Cerebellar cortex (tissue), 1 donor: ENCODE measurements at places on chromosomes 13 and 19.

DNA sequence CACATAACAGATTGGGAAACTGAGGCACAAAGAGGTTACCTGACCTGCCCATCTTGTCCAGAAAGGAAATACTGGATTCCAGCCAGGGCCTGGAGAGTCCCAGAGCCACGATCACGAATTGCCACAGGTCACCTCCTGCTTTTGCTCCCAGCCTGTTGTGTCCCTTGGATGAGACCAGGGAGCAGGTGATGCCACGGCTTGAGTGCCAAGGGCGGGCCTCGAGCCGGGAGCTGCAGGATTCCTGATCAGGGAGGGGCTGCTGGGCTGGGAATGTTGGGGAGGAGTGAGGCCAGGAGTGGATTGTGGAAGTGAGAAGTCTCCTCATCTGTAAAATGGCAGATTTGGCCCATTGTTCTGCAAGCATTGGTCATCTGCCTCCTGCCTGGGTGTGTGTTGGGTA, 29.4 kb downstream of the DNM2 start:
- peak; percentile 51 for DNase-seq

- no peak for DNase-seq
These were observed 10.9 kb downstream of the APOC1 start for GRCh38 chr19:44925114-44925891.

- DNase-seq = no peak
These were observed 20.8 kb downstream of the C13orf46 start for GRCh38 chr13:113952983-113953520.

DNA sequence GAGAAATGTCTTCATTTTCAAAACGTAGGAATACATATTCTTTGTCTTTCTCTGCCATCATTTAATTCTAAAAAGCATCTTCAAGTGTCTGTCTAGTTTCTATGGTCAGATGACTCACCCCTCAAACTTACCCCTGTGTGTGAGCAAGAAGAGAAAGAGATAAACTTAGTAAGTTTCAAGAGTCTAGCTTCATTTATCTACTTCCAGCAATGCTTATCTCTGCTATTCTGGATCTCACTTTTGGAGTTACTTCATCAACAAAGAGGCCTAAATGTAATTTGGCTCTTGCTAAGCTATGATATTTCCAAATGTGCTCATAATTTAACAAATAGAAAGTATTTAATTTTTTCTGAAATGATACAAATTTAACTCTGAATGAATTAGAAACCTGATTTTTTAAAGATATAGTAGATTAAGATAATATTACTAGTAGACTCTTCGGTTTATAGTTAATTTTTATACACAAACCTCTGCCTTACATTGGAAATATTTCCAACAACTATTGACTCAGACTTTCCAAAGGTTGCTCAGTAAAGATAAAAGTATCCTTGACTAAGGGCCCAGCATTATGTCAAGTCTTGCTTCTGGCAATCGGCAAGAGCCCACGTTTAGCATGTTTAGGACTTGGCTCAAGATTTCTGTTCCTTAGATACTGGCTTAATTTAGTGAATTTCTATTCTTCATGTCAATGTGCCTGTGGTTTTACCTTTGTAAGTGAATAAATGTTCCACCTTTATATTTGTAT, 1511.0 kb upstream of the SLC10A2 start:
- DNase-seq = no peak

DNA sequence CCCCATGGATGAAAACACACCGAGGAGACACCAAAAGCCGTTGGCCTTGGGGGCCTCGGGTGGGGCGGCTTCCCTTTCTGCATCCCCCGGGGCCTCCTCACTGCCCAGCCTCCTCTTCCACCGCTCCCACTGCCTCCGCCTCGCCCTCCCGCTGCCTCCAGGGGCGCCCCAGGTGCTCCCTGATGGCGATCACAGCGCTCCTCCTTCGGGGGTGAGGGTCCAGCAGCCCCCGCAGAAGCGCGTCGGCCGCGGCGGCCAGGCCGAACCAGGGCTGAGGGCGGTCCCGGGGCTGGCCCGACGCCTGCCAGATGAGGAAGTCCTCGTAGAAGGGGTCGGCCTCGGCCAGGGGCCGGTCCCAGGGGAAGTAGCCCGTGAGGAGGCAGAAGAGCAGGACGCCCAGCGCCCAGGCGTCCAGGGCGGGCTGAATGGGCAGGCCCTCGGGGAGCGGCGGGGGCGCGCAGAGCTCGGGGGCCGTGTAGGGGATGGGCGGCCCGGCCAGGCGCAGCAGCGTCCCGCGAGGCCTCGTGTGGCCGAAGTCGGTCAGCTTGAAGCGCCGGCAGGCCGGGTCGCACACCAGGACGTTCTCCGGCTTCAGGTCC, 7.2 kb downstream of the SBK2 start:
- DNase-seq = no peak

DNA sequence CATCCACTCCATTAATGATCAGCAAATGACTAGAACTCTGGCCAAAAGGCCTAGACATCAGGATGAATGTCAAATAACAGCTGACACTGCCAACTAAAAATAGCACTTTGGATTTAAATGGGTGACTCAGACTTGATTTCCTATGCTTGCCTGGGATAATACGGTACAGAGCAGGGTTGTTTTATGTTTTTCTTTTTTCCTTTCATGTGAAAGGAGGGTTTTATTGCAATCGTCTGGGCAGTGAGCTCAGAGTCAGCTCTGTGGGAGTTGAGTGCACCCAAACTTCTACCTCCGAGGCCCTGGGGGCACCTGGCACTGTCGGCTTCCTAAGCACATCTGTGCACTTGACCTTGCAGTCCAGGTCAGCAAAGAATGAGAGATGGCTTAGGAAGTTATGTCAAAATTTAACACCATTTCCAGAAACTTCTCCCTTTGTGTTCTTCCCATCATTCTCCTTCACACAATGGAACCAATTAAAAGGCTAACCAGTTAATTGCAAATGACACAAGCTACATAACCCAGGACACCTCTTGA, 134.1 kb downstream of the LACC1 start:
- no peak for DNase-seq
